Left renal cortex interstitium (tissue), 4 donors: ENCODE measurements at places on chromosomes 16 and 17.
A peak's percentile ranks its signal among the peaks of the same experiment; 100 is the strongest.

GRCh38 chr17:82457929-82458178 is 687 bp upstream of the NARF start:
- no peak for DNase-seq

- DNase-seq, result peak; percentile 42
Observed at GRCh38 chr17:48678141-48678971, 44.0 kb downstream of the PRAC1 start.

- no peak for DNase-seq
Observed at GRCh38 chr17:74738051-74738996, 1.3 kb downstream of the RAB37 start.

DNA sequence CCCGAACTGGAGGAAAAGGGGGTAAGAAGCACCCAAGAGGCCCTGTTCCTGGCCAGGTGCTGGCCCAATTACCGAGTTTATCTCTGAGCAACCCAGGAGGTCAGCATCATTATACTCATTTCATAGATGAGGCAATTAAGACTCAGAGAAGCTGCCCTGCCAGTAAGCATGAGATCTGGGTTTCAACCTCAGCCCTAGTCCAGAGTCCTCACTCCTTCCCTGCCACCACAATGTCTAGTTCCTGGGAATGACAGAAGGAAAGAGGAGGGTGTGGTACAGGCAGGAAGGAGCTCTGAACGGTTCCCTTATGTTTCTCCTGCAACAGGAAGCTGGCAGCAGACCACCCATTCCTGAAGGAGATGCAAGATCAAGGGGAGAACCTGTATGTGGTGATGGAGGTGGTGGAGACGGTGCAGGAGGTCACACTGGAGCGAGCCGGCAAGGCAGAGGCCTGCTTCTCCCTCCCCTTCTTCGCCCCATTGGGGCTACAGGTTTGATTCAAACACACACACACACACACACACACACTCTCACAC is 7.4 kb downstream of the GSDMA start:
- no peak for DNase-seq

DNA sequence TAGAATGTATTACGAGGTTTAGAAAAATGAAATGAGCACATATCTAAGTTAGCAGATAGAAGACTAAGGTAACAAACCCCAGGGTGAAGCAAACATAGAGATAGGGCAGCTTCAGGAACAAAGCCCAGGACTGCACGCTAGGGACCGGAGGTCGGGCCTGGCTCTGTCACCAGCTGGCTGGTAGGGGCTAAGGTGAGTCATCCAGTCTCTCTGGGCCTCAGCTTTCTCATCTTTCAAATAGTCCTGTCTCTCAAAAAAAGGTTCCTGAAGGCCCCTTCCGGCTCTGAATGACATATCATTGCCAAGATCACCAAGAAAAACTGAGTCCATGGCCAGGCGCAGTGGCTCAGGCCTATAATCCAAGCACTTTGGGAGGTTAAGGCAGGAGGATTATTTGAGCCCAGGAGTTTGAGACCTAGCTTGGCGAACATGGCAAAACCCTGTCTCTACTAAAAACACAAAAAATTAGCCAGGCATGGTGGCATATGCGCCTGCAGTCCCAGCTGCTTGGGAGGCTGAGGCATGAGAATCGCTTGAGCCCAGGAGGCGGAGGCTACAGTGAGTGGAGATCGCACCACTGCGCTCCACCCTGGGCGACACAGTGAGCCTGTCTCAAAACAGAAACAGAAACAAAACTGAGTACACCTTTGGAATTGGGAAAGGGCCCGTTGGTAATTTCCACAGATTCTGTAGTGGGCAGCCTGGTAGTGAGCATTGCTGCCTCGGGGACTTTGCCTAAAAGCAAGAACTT is 26.0 kb downstream of the PKD1L3 start:
- DNase-seq, result no peak

DNA sequence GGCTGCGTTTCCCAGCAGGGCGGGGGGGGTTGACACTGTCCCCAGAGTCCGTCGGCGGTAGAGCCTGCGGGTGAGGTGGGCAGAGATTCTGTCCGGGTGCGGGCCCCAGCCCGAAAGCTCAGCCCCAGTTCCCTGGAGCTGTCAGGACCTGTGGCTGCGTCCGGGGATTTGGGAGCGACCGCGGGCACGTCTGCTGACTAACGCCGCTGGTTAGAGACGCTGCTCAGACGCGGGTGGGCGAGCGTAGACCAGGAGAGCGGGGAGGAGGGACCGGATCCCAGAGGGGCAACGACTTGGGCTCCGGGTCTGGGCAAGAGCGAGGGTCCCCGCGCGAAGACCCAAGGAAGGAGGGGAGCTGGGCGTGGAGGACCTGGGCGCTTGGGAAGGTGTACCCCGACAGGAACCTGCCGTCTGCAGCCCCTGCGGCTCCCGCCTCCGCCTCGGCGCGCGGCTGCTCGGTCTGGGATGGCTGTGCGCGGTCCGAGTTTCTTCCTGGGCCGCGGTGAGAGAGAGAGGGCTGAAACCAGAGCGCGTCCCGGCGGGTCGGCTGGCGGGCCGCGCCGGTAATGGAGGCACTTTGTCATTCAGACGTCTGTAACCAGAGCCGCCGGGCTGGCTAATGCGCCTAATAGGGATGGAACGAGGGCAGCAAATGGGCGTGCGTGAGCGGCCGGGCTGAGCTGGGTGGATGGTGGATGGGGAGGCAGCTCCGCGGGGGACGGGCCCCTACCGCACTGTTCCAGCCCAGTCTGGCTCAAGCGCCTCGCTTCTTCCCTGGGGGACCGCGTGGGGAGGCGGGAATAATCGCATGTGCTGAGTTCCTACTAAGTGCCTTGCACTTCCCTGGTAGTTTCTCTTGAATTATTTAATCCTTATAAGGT is 2.3 kb downstream of the NGFR start:
- DNase-seq, result no peak

GRCh38 chr17:29710891-29711418 is 88.2 kb upstream of the CORO6 start:
- DNase-seq, result no peak

GRCh38 chr17:20010099-20010863 is 1.1 kb downstream of the SPECC1 start:
- DNase-seq, result no peak

DNA sequence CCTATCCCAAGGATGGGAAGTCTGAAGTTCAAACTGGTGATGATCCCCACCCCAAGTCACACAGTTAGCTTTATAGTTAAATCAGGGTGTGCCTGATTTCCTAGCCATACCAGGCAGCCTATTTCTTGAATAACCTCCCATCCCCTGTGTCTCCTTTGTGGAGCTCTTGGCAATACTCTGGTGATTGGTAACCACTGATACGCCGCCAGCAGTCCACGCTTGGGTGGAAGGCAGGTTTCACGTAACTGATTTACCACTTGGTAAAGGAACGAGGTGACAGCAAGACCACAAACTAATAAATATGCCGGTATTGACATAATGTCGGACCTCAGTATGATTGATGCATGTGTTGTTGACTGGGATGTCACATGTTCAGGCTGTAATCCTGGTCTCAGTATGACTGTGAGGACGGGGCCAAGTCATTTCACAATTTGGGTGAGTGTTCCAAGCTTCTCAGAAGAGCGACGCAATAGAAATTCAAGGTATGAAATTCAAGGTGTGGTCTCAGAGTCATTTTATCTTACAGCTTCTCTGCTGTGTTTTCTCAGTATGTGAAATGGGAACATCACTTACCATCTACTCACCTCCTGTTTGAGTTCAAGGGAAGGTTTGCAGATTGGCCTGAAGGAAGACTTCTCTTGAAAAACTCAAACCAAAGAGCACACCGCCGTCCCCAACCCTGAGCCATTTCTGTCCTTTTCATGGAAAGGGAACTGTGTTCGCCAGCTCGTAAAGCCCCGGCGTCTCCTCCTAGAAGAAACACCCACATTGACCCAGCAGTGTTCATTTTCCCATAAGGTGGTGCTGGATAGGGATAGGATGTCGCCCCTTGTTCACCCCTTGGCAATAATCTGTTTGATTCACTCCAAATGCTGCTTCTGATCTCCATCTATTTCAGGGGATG is 678.9 kb downstream of the WWOX start:
- DNase-seq, result no peak

DNA sequence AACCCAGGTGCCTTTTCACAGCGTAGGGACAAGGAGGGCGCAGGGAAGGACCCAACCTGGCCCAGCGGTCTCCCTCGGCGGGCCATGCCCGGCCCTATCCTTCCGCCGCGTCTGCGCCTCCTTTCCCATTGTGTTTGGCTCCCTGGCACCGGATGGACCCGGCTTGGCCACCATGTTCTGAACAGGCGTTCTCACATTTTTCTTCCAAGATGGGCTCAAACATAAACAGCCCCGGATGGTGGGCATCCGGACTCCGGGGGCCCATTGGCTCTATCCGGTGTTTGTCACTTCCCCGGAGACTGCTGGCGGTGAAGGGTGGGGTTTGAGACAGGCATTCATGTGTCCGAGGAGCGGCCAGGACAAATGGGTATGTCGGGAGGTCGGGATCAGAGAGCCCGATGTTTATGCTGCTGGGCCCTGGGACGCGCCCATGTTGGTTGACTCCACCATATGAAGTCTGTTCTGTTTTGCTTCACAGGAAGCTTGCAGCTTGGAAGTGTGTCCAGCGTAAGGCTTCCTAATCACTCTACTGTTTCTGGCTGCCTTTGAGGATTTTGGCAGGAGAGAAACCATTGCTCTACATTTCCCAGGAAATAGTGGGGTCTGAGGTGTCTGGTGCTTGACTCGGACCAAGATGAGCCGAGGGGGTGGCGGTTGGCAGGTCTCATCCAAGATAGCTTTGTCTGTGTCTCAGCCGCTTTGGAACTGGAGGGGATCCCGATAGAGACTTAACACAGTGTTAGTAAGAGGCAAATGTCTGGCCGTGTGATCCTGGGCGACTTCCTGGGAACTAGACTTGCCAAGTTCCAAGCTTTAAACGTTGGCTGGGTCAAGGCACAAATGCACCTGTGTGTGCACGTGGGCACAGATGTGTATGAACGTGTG is 188.3 kb downstream of the IRF8 start:
- DNase-seq, result no peak

DNA sequence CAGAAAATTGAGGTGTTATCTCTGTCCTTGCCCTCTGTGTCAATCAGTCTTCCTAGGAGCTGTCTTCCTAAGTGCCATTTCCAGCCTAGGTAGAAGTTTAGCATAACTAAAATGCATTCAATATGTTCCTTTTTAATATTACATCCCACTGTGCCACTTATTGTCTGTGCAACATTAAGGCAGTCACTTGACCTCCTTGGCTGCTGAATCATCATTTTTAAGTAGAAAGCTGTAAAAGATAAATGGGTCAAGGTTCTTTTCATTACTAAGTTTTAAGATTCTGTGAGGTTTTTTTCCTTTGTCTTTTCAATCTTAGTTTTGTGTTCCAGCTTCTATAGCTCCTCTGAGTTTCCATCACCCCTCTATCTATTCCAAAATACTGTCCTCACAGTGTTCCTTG is 371.9 kb upstream of the SOX9 start:
- no peak for DNase-seq

GRCh38 chr17:80169784-80170500 is at the start of gene CARD14:
Gene CARD14, plus strand, starts transcription at chr17:80170030. Its CDS starts 11,409 bp downstream, at chr17:80181439.
- DNase-seq, result no peak

DNA sequence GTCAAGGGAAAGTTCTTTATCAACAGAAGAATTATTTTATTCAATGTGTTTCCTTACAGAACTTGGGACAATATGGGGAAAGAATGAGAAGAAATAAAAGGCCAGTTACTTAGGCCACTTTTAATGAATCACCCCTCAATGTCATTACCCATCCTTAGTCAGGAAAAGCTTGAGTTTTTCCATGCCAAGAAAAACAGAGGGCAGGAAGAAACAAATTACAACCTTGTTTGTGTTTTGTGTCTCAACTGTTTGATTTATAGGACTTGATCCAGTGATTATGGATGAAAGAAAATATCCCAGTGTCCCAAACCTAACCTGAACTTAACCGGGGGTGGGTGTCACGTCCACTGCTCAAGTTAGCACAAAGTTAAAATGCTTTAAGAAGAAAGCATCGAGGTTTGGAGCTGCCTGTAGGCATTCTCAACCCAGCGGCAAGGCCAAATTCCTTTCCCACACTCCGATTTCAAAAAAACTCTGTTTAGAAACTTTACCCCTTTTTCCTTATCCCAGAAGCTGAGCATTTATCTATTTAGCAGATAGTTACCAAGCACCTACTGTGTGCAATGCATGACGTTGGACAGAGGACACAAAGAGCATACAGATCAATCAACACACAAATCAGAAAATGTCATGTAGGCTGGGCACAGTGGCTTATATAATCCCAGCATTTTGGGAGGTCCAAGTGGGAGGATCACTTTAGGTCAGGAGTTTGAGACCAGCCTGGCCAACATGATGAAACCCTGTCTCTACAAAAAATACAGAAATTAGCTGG is 14.0 kb upstream of the CYB5B start:
- DNase-seq, result no peak

- DNase-seq, result no peak
Observed at GRCh38 chr17:16472539-16472938, 19.5 kb downstream of the LRRC75A start.

- DNase-seq, result no peak
Observed at GRCh38 chr17:40611840-40612474, 35.7 kb downstream of the SMARCE1 start.

DNA sequence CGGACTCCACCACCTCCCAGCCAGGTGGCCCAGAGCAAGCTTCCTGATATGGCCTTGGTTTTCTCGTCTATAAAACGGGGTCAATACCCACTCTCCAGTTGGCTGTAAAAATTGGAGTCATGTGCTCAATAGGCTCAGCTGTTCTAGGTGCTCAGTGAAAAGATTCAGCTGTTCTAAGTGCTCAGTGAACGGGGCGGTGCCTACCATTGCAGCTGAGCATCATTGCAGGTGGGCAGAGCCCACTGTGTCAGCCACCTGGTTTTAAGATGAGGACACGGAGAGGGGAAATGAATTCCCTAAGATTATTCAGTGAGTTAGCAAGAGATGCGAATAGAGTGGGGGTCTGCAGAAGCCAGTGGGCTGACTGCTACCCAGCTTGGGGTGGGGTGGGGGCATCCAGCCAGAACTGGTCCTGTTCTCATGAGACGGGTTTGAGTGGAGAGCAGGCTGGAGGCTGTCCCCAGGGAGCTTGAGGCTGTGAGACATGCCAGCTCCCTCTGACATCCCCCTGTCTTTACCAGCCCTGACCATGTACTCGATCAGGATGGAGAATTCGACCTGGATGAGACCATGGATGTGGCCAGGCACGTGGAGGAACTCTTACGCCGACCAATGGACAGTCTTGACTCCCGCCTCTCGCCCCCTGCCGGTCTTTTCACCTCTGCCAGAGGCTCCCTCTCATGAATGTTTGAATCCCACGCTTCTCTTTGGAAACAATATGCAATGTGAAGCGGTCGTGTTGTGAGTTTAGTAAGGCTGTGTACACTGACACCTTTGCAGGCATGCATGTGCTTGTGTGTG is 21.9 kb downstream of the STAT5A start:
- DNase-seq, result no peak

GRCh38 chr16:8583199-8583598 is 7.1 kb downstream of the TMEM114 start:
- no peak for DNase-seq

GRCh38 chr16:68356919-68357286 is 46.1 kb downstream of the PRMT7 start:
- DNase-seq, result no peak
